ENCODE measurements at places on chromosomes 13 and 19. TPM values are rescaled to one million over a fixed set of nuclear protein-coding genes. Genes with fewer than 3 reads are reported as not detected.

Gene CYP4F22
- total RNA-seq, result not detected

GRCh38 chr19:38723990-38724854 is 20.1 kb downstream of the CAPN12 start:
- DNase-seq, result no peak

DNA sequence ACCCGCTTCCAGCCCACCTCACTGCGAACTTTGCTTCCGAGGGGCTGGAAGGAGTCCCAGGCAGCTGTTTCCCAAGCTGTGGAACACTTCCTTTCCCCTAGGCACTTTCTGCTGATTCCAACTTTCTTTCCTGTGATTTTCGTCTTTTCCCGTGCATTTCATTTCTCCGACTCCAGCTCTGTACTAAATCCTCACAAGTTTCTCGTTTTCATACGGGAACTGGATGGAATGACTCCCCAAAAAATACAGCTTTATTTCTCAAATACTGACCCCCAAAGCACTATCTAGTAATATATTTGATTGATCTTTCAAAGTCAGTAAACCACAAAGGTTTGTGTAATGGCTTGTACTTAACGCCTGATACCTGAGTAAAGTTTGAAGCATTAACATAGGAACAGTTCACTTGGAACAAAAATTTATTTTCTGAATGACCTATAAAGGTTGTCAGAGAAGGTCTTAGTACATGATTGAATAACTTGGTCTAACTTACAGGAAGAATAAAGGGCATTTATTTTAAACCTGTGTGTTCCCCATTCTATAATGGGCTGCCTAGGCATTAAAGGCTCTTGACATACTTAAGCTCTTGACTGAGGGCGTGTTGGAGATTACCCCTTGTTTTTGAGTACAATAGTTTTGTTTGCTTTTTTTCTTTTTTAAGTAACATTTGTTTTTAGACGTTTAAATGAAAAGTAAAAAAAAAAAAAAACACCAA is 1.3 kb upstream of the PCDH9 start:
- DNase-seq, result no peak

Gene CYP2S1
- not detected for total RNA-seq

Gene CLEC17A
- total RNA-seq, result not detected

DNA sequence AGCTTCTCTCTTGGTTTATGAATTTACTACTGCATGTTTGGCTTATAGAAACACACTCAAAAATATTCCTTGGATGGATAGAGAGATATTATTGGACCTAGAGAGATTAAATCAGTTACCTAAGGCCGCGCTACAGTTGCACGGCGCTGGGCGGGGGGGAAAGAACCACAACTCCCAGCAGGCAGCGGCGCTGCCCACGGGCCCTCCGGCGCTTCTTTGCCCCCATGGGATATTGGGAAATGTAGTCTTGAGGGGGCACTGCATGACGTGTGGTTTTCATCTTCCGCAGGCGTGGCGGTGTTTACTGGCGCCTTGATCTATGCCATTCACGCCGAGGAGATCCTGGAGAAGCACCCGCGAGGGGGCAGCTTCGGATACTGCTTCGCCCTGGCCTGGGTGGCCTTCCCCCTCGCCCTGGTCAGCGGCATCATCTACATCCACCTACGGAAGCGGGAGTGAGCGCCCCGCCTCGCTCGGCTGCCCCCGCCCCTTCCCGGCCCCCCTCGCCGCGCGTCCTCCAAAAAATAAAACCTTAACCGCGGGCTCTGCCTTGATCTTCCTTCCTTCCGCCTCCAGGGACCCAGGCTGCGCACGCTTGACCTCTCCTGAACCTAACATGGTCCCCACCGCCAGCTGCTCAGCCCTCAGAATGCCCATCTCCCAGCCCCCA is 4.8 kb downstream of the EMP3 start:
- peak; percentile 86 for DNase-seq

Gene KCTD15
- 31.6 TPM for total RNA-seq

All from body of pancreas (tissue), 4 donors.